ENCODE measurements at places on chromosomes 3 and 15.

- no peak for DNase-seq
Measured at GRCh38 chr3:80472459-80472858, 704.7 kb upstream of the ROBO1 start.

- no peak for DNase-seq
Measured at GRCh38 chr3:43727930-43728329, 37.2 kb downstream of the ABHD5 start.

DNA sequence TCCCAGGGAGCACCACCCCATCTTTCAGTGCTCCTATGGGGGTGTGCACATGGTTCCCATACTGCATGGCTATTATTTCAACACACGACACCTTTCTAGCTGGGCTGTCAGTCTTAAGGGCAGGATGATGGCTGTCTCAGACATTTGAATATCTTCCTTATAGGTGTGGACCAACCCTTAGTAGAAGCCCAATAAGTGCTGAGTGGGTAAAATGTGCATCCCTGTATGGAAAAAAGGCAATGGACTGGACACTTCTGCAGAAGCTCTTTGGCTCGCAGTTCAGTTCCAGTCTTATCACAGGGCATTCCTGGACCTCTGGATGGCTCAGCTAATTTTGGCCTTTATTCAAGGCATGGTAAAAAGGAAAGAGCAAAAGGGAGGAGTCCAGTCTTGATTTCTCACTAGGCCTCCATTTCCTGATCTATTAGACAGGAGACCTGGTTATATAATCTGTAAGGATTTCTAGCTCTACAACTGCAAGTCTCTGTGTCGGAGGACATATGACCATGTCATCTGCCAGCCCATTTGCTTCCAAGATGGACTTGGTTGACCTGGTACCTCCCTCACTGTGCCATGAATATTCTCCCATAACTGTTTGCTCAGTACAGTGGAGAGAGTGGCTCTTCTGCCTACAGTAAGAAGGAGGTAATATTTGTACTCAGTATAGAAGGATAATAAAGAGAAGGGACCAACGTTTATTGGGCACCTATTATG, 53.8 kb upstream of the RASGRP1 start:
- no peak for DNase-seq

GRCh38 chr15:60609721-60610320, 130.9 kb upstream of the ICE2 start:
- DNase-seq = no peak

- no peak for DNase-seq
Measured at GRCh38 chr3:187830181-187830580, 84.9 kb upstream of the BCL6 start.

GRCh38 chr15:100560323-100560722, 31.6 kb upstream of the CERS3 start:
- no peak for DNase-seq

- no peak for DNase-seq
Measured at GRCh38 chr3:194243172-194243837, 107.4 kb downstream of the HES1 start.

DNA sequence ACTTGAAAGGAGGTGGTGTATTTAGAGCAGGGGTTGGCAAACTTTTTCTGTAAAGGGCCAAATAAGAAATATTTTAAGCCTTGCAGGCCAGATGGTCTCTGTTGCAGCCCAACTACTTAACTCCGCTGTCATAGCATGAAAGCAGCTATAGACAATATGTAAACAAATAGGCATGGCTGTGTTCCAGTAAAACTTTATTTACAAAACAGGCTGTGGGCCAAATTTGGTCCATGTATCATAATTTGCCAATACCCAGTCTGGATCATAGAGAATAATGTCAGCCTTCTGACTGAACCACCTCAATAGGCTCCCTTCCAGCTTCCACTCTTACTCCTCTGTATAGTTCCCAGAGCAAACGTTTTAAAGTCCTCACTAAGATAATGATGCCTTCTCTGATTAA, 638.8 kb upstream of the CFAP20DC start:
- no peak for DNase-seq

- no peak for DNase-seq
Measured at GRCh38 chr15:49380912-49381311, 42.1 kb upstream of the FGF7 start.

- no peak for DNase-seq
Measured at GRCh38 chr3:30819067-30819798, 75.2 kb downstream of the GADL1 start.

DNA sequence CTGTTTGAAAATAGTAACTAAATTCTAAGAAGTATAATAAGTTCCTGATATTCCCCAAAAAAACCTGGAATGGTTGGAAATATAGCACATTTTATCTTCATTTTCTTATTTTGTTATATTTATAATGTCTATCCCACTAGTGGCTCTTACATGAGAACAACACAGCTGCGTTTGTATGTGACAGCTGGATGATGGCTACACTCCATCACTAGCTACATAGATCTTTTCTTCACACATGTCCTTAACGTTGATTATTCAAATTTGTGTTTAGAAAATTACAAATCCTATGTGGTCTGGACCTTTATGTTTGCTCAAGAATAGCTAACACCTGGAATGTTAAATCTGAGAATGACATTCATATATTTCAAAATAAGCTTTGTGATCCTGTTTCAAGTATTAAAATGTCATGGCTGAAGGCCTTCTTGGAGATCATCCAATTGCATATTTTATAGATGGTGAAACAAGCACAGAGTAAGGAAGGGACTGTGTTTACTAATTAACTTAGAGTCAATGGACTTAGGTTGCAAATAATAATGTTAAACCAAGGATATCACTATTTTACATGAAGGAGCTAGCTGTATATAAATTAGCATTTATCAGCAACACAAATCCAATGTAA, 60.8 kb downstream of the ATP13A5 start:
- no peak for DNase-seq

DNA sequence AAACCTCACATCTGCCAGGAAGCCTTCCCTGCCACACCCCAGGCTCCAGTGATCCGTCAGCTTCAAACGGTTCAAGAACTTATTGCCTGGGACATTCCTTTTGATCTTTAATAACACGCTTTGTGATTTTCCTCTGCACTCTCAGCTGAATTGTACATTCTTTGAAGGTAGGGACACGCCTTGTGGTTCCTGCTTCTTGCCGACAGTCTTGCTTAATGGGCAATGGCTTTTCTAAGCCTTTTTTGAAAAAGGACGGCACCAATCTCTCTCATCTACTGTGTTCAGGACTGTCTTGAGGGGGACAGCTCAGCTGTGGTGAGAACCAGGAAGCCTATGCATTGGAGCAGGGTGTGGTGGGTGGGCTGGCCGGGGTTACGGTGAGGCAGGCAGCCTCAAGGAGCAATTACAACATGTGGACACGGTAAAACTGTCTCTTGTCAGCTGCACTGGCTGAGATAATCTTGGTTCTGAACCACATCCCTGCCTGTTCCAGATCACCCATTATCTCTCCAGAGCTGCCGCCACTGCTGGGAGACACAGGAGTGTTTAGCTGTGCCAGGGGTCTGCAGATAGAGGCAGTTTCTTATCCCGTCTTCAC, 46.0 kb upstream of the GLCE start:
- no peak for DNase-seq

- no peak for DNase-seq
Measured at GRCh38 chr3:57735405-57735804, 20.7 kb upstream of the SLMAP start.

- no peak for DNase-seq
Measured at GRCh38 chr3:72231439-72232196, 446.7 kb upstream of the PROK2 start.

Measured in GM13976 (cell line).